ENCODE measurements at places on chromosomes 4 and X. TPM values are rescaled to one million over a fixed set of nuclear protein-coding genes. Genes with fewer than 3 reads are reported as not detected.

Gene ZMAT1
- total RNA-seq, result 4.1 TPM

Gene UBL4A
- 30.4 TPM for total RNA-seq

GRCh38 chr4:856225-856901, 30.4 kb upstream of the CPLX1 start:
- DNase-seq, result no peak

GRCh38 chr4:17500574-17500973, 11.3 kb downstream of the QDPR start:
- no peak for DNase-seq

GRCh38 chr4:102478186-102478585, 23.0 kb upstream of the NFKB1 start:
- no peak for DNase-seq

DNA sequence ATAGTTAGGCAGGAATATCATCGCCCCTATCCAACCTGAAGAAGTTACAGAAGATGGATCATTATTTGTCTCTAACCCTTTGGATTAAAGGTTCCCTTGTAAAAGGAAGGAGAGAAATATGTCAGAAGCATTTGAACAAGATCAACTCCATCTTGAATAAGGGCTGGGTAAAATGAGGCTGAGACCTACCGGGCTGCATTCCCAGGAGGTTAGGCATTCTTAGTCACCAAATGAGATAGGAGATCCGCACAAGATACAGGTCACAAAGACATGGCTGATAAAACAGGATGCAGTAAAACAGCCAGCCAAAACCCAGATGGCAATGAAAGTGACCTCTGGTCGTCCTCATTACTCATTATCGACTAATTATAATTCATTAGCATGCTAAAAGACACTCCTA, 148.9 kb downstream of the GALNTL6 start:
- no peak for DNase-seq

Data from Karpas-422 (cell line).